COLO829 (cell line): ENCODE measurements at places on chromosomes 13 and 19.

- no peak for DNase-seq
Observed at GRCh38 chr19:19338082-19338481, 17.5 kb downstream of the MAU2 start.

DNA sequence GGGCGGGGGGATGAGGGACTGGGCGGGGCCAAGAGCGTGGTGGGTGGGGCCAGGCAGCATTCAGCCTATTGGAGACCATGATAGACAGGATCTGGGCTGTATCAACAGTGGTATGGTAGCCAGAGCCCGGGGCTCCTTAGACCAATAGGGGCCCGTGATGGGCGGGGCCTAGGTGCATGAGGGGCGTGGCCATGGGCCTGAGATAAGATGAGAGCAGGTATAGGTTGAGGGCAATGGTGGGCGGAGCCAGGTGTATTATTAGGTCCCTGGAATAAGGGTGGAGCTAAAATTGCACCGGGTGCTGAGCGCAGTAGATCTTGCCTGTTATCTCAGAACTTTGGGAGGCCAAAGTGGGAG, 5.3 kb downstream of the ABCA7 start:
- peak; percentile 63 for DNase-seq

DNA sequence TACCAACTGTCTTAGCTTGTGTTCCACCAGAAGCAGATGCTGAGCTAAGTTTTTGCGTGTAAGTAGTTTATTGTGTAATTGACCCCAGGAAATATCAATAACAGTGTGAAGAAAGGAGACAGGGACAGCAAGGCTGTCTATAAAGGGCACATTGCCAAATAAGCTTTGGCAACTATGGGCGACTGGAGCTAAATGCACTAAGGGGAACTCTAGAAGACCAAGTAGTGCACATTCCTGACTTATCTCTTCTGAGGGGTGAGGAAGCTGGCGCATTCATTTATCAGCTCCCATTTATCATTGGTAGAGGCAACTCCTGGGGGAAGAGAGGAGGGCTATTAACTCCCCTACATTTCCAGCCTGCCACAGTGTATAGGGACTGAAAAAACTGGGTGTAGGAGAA, 135.0 kb downstream of the DLEU7 start:
- no peak for DNase-seq

GRCh38 chr19:5987077-5987818, 9.3 kb upstream of the RANBP3 start:
- peak; percentile 89 for DNase-seq

- DNase-seq: no peak
Observed at GRCh38 chr19:6551607-6552450, 21.0 kb downstream of the TNFSF9 start.

GRCh38 chr19:51460164-51460992, 2.1 kb upstream of the SIGLEC8 start:
- no peak for DNase-seq

DNA sequence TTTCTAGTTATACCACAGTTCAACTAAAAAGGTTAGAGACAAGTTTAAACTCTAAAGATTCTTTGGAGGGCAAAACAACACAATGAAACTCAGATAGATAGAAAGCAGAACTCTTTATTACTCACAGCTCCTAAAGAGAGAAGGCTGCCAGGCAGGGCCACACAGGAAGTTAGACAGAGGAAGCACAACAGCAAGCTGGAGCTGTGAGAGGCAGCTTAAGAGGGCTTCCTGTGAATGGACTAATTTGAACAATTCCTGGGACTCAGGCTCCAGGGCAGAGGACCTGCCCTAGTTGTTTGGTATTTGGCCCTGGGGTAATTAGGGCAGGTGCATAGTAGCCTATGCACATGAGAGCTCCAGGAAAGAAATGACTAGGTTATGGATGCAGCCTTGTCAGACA, 803.6 kb downstream of the DIAPH3 start:
- no peak for DNase-seq
